ENCODE measurements at places on chromosomes 12 and 14.
A peak's percentile ranks its signal among the peaks of the same experiment; 100 is the strongest.

GRCh38 chr14:71362920-71363584 lies 455.8 kb downstream of the PCNX1 start:
- DNase-seq = peak; percentile 92

DNA sequence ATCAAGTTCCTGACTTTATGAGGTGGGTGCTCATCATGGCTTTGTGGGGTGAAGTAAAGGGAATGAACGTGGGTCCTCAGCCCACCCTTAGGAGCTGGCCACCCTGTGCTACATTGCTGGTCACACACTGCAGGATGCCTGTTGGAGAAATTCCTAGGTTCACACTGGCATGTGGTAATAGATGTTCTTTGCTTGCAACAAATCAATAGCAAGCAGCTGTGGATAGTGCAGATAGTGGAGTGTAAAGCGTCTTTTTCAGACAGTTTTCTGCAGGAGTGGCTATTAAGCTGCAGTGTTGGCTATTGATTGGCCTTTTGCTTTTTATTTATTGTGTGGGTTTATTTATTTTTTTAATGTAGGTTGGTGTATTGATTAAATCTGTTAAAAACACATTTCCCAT lies 822.7 kb downstream of the NRXN3 start:
- no peak for DNase-seq

GRCh38 chr12:40142001-40142744 lies 36.3 kb upstream of the SLC2A13 start:
- no peak for DNase-seq

DNA sequence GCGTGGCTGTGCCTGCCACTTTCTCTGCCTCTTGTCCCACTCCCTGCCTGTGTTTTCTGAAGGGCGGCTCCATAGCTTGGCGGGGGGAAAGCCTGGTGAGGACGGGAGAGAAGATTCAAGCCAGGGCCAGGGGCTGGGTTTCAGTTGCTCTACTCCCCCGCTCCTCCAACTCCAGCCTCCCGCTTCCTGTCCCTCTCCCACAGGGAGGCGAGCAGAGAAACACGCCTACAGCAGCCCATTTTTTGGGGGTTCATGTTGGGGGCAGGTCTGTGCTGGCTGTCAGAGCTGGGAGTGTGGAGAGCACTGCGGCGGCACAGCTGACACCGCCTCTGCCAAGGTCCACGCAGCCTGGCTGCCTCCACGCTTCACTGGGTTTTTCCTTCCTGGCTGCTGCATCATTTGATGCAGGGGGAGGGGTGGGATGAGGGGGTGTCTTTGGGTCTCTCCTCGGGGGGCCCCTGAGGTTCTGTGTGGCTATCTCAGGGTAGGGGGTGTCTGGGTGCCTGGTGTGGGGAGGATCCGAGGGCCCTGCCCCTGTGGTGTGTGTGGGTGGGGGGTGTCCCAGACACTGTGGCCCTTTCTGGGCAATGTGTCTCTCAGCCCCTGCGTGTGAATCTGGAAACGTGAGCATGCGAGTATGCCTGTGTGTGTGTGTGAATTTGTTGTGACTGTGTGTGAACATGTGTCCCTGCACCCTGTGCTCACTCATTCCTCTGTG lies 10.7 kb upstream of the KRT80 start:
- DNase-seq = peak; percentile 23

GRCh38 chr12:92505254-92506231 lies 197.2 kb upstream of the PLEKHG7 start:
- peak; percentile 85 for DNase-seq

- DNase-seq = no peak
Observed at GRCh38 chr12:107845226-107845979, 70.9 kb downstream of the ASCL4 start.

DNA sequence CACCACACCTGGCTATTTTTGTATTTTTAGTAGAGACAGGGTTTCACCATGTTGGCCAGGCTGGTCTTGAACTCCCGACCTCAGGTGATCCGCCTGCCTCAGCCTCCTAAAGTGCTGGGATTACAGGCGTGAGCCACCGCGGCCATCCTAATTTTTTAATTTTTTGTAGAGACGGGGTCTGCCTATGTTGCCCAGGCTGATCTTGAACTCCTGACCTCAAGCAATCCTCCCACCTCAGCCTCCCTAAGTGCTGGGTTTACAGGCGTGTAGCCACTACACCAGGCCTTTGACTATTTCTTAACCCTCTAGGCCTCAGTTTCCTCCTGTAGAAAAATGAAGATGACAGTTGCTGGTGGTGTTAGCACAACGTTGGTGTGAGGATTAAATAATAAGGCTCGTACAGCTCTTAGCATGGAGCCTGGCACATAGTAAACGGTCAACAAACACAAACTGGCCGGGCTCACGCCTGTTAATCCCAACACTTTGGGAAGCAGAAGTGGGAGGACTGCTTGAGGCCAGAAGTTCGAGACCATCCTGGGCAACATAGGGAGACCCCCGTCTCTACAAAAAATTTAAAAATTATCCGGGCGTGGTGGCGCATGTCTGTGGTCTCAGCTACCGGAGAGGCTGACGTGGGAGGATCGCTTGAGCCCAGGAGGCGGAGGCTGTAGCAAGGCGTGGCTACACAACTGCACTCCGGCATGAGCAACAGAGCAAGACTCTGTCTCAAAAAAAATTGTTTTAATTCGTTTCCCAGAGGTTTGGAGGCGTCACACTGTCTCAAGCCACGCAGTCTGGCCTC lies 979 bp downstream of the DDX54 start:
- DNase-seq = peak; percentile 83

- no peak for DNase-seq
Observed at GRCh38 chr12:6097411-6097810, 27.1 kb downstream of the VWF start.

DNA sequence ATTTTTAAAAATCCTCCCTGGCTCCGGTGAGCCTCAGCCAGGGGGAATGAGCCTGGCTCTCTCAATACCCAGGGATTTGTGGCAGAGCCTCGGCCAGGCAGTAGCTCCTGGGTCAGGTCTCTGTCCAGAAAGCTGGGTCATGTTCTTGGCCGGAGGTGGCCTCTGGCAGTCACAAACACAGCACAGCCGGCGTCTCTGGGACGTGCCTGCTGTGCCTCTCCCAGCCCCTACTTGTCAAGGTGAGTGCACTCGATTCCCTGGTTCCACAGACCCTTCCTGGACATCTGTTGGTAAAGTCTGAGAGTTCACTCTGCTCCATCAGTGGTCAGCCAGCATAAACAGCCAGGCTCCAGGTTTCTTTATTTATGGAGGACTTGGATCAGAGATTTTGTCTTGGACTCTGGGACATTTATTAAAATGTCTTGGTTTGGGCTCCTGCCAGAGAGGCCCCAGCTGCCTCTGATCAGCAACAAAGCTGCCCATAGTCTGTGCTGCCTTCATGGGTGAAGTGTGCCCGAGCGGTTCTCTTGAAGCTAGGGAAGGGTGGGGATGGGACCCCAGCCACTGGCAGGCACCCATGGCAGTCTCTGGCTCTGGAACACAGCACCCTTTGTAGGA lies 56.7 kb downstream of the DGLUCY start:
- DNase-seq = no peak

GRCh38 chr14:103428723-103429556 lies 43.7 kb downstream of the MARK3 start:
- peak; percentile 32 for DNase-seq

- DNase-seq = no peak
Observed at GRCh38 chr12:121534495-121535148, 46.2 kb downstream of the KDM2B start.

All from suppressor macrophage (primary cell).